ENCODE measurements at places on chromosomes 11 and 22. TPM values are rescaled to one million over a fixed set of nuclear protein-coding genes. Genes with fewer than 3 reads are reported as not detected.

Gene KCNC1
- 1.8 TPM for total RNA-seq

Gene OR52I1
- not detected for total RNA-seq

Gene MUC2
- 1.5 TPM for total RNA-seq

Gene APLNR
- total RNA-seq: 0.36 TPM

Gene RIC3
- 12.0 TPM for total RNA-seq

Gene HTR3B
- total RNA-seq: 0.17 TPM

Gene RAB36
- total RNA-seq: 6.8 TPM

Gene SIRT3
- total RNA-seq: 18.8 TPM

Gene PRDM11
- 13.6 TPM for total RNA-seq

Gene MTCH2
- 134 TPM for total RNA-seq

Gene HPX
- 1.5 TPM for total RNA-seq

Gene ABCG4
- total RNA-seq: 1.3 TPM

Gene SPON1
- total RNA-seq: 14.8 TPM

Gene RAB38
- 10.2 TPM for total RNA-seq

Gene CLTCL1
- 11.6 TPM for total RNA-seq

Gene GAL
- total RNA-seq: 3.4 TPM

Gene OR52N4
- total RNA-seq: not detected

Gene ANKRD49
- total RNA-seq: 21.7 TPM

Gene IFT27
- 46.6 TPM for total RNA-seq

Gene NCR3LG1
- total RNA-seq: 12.3 TPM

Gene FDXACB1
- total RNA-seq: 2.9 TPM

Gene ARFGAP2
- total RNA-seq: 99.9 TPM

Gene GLYAT
- total RNA-seq: not detected

Gene POU2AF2
- total RNA-seq: 0.39 TPM

Gene OR5L2
- not detected for total RNA-seq

Gene BIK
- 5.4 TPM for total RNA-seq

Gene TSPO
- 16.9 TPM for total RNA-seq

Gene PLAAT2
- total RNA-seq: 6.0 TPM

Gene ANKK1
- 0.36 TPM for total RNA-seq

Gene HOATZ
- 0.75 TPM for total RNA-seq

Gene INPP5J
- 8.7 TPM for total RNA-seq

Gene NLRP14
- 0.12 TPM for total RNA-seq

Gene MN1
- 1.7 TPM for total RNA-seq

Gene RFPL2
- 0.43 TPM for total RNA-seq

Gene ZBTB16
- 11.9 TPM for total RNA-seq

Gene DCHS1
- total RNA-seq: 54.9 TPM

Gene SNRPD3
- 114 TPM for total RNA-seq

Gene FBLN1
- 271 TPM for total RNA-seq

Gene ARHGAP32
- total RNA-seq: 50.7 TPM

Gene SLC22A9
- 0.19 TPM for total RNA-seq

Gene CCND1
- total RNA-seq: 299 TPM

Gene PKDREJ
- 0.05 TPM for total RNA-seq

Gene MFRP
- not detected for total RNA-seq

Gene FGF19
- total RNA-seq: 3.5 TPM

Gene HYOU1
- total RNA-seq: 185 TPM

Gene CRYBB3
- not detected for total RNA-seq

Gene CDC42EP2
- total RNA-seq: 12.9 TPM

Gene MIOX
- 1.2 TPM for total RNA-seq

Gene FAM227A
- total RNA-seq: 5.0 TPM

Gene APOL4
- total RNA-seq: 0.67 TPM

Measured in type B pancreatic cell (in vitro differentiated cells).